ENCODE measurements at places on chromosomes 12 and 14.

- no peak for DNase-seq
Measured at GRCh38 chr12:14825256-14825655, 11.3 kb upstream of the SMCO3 start.

GRCh38 chr12:11581179-11581755 is 68.2 kb upstream of the ETV6 start:
- DNase-seq = peak; percentile 87

GRCh38 chr12:100995201-100995600 is 200.6 kb downstream of the ANO4 start:
- DNase-seq = no peak

DNA sequence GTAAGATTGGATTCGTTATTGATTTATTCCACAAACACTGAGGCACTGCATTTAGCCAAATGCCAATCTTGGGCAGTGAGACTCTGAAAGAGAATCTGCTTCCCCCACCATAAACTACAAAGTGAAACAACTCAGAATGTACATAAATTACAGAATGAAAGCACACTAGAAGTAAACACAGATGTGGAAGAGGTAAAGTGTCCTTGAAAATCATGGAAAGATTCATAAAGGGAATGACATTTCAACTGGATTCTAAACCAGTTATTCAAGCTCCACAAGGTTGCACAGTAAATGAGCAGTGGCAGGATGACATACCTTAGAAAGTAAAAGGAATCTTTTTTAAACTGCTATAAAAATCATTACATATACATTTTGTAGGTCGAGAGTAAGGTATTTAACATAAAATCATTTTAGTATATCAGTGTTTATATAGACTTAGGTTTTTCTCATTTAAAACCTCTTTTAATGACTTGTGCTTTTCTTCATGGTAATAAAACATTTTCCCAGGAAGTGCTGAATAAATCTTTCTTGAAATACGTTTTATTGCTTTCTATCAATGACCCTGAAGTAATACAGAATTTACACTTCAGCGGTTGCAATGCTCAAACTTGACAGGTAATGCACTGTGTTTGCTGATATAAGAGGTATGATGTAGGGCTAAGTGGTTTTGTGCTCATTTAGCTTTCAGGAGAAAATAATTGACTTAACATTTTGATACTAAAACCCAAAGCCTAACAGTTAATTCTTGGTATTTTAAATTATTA is 270.6 kb downstream of the NAV3 start:
- no peak for DNase-seq

GRCh38 chr12:52582971-52583456 is 9.4 kb upstream of the KRT74 start:
- peak; percentile 63 for DNase-seq

DNA sequence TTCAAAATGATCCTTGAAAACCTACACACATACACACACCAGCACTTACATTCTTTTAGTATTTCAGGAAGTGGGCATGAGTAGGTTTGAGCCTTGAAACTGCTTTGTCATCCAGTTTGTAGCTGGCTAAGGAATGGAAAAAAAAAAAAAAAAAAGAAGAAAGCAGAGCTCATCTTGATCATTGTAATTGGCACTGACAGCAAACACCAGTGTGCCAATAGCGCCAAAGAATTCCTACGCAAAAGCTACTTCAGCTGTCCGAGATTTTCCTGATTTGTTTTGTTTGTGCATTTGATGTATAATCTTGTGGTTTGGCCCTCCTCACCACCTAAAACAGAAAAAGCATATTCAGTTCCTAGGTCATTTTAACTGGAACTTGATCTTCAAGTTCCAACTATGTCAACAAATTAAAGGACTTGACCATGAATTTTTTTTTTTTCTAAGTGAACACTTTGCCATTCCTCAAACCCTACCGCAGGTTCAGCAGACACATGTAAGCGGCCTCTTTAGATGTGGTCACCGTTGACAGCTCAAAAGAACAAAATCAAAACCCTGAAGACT is 57.3 kb downstream of the FLRT2 start:
- peak; percentile 25 for DNase-seq

DNA sequence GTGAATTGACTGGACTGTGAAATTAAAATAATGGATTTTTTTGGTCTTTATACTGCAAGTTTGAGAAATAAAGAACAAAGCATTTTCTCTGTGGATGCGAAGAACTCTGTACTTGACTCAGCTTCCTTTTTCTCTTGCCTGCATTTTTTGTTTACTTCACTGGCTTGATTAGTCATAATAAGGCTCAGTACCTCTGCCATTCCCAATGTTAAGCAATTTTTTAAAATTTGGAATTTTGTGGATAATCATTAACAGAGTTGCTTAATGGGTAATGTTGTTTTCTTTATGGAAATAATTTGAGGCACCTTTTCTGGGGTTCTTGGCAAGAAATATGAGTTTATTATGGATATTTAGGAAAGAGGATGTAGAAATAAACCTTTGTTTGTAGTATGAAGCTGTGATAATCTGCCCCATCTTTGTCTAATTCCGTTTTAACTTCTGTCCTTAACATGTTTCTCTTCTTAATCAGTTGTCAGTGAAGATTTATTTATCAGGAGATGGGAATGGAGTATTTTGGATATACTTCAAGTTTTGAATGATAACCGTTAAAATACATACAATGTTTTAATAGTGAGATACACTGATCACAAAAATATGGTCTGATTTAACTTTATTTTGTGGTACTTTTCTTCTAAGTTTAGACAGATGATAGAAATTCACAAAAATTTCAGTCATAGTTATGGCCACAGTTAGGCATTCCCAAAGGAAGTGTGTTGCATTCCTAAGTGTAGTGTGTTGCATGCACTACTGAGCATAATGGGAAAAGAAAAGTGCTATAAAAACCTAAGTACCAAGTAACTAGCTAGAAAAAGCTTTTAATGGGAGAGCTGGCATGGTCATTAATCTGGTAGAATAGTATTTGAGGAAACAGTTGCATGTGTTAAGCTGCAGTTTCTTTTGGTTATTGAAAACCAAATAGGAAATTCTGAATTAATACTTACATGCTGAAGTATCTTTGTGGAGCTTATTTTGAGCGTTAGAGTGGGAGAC is 27.7 kb downstream of the WNK1 start:
- DNase-seq = no peak

- no peak for DNase-seq
Measured at GRCh38 chr12:42641221-42641885, 51.8 kb upstream of the PRICKLE1 start.

DNA sequence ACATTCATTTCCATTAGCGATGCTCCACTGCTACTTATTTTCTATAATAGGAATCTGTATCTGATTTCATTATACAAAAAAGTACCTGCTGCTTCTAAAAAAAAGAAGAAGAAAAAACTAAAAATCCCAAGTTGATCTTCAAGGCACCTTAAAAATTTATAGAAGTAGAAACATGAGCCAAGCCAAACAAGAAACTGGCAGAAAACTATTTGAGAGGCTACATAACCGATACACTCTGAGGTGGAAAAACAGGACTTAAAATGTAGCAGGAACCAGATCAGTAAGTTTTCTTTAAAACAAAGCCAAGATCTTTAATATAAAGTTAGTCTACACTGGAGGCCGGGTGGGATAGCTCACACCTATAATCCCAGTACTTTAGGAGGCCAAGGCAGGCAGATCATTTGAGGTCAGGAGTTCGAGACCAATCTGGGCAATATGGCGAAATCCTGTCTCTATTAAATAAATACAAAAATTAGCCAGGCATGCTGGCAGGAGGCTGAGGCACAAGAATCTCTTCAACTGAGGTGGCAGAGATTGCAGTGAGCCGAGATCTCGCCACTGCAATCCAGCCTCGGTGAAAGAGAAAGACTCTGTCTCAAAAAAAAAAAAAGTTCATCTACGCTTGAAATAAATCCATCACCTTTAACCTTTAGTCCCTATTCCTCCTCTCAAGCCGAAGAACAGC is 278.6 kb downstream of the MED13L start:
- DNase-seq = no peak

DNA sequence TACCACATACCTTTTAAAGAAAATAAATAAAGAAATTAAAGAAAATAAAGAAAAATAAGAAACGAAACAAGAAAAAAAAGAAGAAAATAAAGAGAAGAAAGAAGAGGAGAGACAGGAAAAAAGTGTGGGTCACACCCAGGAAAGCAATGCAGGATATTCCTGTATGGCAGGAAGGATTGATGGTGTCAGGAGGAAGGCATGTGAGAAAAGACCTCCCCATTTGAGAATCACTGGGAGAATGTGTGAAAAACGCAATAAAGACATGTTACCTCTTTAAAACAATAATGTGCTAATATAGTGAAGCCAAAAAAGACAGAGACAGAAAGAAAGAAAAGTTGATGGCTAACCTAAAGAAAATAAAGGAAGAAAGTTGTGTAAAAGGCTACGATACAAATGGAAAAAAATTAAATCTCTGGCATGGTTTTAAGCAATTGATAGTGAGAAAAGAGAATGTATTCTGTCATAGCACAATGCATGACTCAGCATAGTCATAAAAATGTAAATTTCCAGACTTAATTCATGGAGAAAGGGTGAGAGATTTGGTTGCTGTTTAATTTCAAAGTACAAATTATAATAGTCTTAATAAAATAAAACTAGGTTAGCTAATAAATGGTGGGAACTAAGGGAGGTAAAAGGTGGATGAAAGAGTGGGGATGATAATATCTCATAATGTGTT is 24.3 kb upstream of the FOXG1 start:
- no peak for DNase-seq

GRCh38 chr12:93245543-93245942 is 132.2 kb upstream of the NUDT4 start:
- DNase-seq = peak; percentile 98

GRCh38 chr14:91021115-91021514 is 39.3 kb downstream of the RPS6KA5 start:
- no peak for DNase-seq

- no peak for DNase-seq
Measured at GRCh38 chr12:109130297-109131153, 14.1 kb downstream of the ACACB start.

- no peak for DNase-seq
Measured at GRCh38 chr14:96482986-96483385, 19.2 kb upstream of the PAPOLA start.

DNA sequence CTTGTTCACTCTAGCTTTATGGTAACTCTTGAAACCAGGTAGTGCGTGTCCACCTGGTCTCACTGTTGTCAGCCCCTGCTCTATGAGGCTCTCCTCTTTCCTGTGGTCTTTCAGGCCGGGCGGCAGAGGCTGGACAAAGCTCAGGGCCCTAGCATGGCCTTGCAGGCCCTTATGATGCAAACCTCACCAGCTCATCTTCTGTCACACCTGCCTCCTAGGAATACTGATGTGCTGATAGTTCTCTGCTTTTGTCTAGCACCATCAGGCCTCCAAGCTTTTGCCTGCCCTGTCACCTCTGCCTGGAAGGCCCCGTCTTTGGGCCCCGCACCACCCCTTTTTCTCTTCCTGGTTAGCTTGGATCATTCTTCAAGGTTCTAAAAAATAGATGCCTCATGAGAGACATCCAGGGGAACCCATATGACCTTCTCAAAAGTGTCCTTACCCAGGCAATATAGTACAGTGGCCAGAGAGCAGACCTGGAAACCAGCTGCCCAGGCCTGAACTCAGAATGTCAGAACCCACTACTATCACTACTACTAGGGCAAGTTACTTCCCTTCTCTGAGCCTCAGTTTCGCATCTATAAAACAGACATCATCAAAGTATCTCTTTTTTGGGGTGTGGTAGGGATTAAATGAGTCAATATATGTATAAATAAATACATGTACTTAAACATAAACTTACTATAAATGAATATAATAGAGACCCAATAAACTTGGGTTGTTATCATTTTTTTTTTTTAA is 91.7 kb downstream of the ZFP36L1 start:
- no peak for DNase-seq

DNA sequence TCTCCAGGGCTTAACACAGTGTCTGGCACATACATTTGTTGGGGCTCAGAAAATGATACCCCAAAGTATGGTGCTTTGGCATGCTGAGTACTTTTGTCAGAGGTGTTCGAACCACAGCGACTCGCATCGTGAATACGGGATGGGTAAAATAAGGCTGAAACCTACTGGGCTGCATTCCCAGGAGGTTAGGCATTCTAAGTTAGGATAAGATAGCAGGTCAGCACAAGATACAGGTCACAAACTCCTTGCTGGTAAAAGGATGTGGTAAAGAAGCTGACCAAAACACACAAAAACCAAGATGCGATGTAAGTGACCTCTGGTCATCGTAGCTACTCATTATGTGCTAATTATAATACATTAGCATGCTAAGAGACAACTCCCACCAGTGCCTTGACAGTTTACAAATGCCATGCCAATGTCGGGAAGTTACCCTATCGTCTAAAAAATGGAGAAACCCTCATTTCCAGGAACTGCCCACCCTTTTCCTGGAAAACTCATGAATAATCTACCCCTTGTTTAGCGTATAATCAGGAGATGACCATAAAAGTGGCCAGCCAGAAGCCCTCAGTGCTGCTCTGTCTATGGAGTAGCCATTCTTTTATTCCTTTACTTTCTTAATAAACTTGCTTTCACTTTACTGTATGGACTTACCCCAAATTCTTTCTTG is 3.3 kb upstream of the AEBP2 start:
- no peak for DNase-seq

- DNase-seq = peak; percentile 75
Measured at GRCh38 chr12:53006810-53007309, 604 bp downstream of the EIF4B start.

- no peak for DNase-seq
Measured at GRCh38 chr14:90630171-90630806, 185.9 kb downstream of the TTC7B start.

- DNase-seq = no peak
Measured at GRCh38 chr14:104429291-104429861, 150.2 kb upstream of the C14orf180 start.

DNA sequence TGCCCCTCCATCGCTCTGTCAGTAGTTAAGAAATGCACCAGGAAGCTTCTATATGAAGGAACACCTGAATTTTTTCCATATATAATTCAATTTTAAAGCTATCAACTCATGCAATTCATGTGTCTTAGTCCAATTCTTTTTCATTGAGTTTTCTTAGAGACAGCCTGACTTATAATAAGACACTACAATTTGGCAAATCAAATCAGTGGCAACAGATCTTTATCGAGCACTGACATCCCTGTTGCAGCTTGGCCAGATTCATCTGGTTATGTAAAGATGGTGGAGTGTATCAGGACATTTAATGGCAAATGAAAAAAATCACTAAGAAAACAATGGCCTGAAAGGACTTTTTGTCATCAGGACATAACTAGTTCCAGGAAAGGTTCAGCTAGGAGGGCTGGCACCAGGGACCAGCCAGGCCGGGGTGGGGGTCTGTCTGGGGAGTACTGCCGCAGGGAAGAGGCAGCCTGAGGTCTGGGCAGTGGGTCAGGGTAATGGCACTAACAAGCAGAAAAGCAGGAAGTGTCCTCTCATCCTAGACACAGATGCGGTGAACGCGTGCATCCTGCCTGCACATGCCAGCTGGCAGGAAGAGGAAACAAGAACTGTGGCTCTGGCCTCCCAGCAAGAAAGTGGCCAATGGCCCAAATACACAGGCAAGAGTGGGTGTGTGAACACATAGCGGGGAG is 100.5 kb upstream of the LMNTD1 start:
- peak; percentile 3 for DNase-seq
